Esophagus squamous epithelium (tissue), 5 donors: ENCODE measurements at places on chromosomes 7 and 10. TPM values are rescaled to one million over a fixed set of nuclear protein-coding genes. Genes with fewer than 3 reads are reported as not detected.

- DNase-seq = no peak
Observed at GRCh38 chr7:30791114-30791513, 19.9 kb downstream of the MINDY4 start.

- DNase-seq = no peak
Observed at GRCh38 chr7:30707391-30708357, 25.4 kb upstream of the CRHR2 start.

DNA sequence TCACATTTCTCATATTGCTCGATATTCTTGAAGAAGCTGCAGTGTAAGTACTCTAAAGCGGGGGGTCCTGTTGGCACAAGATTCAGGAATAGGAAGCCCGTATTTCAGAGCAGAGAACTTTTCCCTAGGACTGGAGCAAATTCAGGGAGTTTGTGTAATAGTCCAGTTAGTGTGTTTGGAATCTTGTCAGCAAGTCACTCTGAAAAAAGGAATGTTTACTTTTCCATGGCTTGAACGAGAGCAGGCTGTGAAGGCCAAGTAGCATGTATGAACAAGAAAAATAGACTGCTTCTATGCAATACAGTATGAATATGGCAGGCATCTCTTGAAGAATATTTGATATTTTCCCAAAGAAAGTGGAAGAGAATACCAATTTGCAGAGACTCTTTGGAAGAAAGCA is 39.8 kb downstream of the CDC123 start:
- no peak for DNase-seq

Gene PPP1R9A
- 6.3 TPM for total RNA-seq

- DNase-seq = no peak
Observed at GRCh38 chr10:70656489-70656888, 15.8 kb upstream of the ADAMTS14 start.

DNA sequence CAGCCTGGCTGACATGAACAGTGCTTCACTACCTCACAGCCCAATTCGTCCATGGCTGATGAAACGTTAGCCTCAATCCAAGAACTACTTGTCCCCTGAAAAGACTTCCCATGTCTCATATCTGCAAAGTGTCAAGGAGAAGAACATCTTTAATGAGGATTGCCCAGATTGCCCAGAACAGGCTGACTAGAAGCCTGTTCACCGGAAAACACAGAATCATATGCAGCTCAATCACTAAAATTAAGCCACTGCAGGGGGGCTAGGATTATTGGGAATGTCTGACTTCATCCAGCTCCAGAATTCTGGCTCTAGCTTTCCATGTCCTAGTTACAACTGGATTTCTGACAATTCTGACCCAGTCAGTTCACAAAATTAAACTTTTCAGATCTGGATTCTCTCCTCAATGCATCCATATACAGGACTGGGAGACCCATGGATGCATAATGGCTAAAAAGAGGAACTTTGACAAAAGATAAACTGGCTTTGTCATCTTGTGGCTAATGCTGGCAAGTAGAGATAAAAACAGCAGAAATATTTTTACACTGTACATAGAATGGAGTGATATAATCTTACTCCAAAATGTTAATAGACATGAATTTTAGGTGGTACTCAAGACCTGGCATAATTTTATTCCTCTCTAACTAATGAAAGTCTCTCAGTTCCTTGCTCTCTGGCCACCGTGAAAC is 467.0 kb upstream of the POT1 start:
- no peak for DNase-seq

DNA sequence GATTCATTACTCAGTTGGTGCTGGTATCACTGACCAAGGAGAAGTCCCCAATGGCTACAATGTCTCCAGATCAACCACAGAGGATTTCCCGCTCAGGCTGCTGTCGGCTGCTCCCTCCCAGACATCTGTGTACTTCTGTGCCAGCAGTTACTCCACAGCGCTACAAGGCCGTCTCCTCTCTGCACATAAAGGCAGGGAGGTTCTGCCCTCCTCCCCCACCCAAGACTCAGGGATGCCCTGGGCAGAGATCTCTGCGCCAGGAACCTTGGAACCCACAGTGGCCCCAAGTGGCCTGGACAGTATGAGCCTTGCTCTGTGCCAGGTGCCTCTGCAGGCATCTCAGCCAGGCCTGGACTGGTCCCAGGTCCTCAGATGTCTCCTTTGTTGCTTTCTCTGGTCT is 193.4 kb upstream of the PRSS58 start:
- DNase-seq = no peak

Gene TEX36
- total RNA-seq = not detected

DNA sequence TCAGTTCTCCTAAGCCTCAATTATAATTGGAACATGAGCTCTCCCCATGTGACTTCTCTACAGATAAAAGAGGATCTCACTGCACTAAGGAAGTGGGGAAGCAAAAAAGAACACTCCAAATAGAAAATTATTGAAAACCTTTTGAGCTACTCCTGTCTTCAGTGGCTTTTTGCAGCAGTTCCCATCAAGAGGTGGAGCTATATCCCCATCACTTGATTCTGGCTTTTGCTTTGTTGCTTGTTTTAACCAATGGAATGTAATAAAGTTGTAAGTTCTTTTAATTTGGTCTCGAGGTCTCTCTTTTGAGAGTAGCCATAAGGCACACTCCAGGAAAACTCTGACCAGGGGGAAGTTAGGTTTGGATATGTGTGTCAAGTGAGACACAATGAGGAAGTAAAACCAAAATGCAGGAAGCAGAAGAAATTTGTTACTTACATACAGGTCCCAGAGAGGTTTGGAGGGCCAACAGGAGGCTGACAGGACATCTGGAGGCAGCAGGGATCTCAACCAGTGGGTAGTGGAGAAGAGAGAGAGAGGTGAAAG is 569.4 kb downstream of the HTR7 start:
- no peak for DNase-seq

- DNase-seq = no peak
Observed at GRCh38 chr7:46544396-46545008, 623.4 kb upstream of the IGFBP3 start.

Gene ITPRID1
- total RNA-seq = not detected

Gene NODAL
- not detected for total RNA-seq

DNA sequence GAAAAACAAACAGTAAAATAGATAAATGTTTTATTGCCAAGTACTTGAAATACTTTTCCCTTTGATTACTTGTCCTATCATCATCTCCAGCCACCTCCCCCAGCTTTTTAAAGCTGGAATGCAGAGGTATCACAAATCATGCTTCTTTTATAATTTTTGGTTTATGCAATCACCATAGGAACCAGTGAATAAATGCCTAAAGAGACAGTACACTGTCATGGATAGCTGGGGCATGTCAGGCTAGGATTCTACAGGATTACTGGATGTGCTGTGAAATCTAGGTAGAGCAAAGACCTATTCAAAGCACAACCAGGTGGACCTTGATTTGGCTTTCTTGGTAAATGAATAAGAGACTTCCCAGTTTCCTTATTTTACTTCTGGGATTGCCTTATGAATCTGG is 158.6 kb downstream of the ELAPOR2 start:
- DNase-seq = no peak

DNA sequence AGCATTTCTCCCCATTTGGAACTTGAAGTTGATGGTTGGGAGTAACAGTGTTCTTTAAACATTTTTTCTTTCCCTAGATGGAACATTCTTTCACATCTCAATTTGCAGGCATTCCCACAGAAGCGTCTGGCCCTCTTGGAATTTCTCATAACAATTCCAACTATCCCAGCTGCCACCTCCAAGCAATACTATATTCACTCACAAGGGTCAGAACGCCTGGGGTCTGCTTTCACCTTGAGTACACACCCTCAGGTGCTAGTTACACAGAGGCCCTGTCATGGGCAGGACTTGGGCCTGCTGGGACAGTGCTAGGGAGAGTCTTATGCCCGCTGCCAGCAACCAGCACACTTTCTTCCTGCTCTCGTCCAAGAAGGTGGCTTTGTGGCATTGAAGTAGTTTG is 136.5 kb downstream of the JCAD start:
- no peak for DNase-seq

Gene ANXA7
- total RNA-seq = 113 TPM

DNA sequence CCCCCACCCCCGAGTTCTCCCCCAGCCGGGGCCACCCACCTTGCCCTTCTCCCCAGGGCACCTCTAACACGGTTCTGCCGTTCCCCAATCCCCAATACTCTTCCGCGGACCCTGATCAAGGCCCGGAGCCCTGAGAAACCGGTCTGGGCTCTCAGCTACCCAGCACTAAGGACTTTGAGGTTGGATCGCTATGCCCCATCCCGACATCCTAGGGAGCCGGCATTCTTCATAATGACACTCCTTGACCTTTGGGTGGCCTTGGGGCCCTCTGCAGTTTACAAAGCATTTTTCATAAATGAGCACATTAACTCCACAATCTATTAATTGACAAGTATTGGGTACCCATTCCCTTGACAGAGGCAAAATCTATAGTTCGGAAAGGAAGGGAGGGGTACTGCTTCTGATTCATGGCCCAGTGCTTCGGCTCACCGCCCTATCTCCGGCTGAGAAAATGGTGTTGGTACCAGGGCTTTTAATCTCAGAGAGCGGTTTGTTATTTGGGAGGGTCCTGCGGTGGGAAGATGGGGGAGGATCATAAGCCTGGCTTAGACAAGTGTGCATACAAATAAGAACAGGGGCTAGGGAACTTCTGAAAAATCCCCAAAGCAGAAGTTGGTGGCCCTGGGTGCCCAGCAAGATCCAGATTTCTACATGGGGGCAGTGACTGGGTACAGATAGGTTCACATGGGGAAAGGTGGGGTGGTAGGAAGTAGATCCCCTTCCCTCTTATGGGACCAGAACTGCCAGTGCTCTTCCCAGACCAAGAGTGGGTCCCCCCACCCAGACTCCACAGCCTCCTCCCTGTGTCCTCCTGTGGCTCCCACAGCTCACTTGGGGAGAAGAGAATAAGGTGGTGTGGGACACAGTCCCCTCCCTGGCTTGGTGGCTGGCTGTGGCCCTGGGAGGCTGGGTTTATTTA is 3.2 kb downstream of the IMPDH1 start:
- no peak for DNase-seq

- no peak for DNase-seq
Observed at GRCh38 chr7:120743128-120743527, 114.8 kb downstream of the TSPAN12 start.

Gene PKD2L1
- total RNA-seq = not detected

Gene NRCAM
- 6.3 TPM for total RNA-seq

DNA sequence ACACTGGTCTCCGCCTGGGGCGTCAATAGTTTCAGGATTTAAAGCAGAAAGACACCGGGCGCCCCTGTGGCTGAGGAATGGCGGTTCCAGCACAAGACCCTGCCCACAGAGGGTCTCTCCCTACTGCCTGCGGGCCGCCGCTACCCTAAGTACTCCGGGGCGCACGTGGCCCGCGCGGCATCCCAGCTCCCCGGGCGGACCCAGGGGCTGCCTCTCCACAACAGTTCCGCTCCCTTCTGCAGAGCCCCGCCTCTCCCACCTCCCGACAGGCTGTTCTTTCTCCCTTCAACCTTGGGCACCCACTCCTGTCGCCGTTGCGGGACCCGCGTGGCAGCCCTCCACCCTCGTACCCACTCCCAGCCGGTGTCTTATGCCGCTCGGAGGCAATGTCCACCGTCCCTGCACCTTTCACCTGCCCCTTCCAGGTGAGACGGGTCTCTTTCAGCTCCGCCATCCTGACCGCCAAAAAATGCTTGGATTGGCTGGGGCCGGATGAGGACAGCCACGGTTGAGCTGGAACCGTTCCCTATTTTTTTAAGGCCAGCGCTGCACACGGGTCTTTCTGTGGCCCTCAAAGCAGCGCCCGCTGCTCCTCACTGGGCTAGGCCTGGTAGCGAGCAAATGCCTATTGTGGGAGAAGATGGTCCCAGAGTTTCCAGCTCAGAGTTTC is 1.6 kb upstream of the NKX2-3 start:
- no peak for DNase-seq

Gene SDK1
- 9.3 TPM for total RNA-seq

DNA sequence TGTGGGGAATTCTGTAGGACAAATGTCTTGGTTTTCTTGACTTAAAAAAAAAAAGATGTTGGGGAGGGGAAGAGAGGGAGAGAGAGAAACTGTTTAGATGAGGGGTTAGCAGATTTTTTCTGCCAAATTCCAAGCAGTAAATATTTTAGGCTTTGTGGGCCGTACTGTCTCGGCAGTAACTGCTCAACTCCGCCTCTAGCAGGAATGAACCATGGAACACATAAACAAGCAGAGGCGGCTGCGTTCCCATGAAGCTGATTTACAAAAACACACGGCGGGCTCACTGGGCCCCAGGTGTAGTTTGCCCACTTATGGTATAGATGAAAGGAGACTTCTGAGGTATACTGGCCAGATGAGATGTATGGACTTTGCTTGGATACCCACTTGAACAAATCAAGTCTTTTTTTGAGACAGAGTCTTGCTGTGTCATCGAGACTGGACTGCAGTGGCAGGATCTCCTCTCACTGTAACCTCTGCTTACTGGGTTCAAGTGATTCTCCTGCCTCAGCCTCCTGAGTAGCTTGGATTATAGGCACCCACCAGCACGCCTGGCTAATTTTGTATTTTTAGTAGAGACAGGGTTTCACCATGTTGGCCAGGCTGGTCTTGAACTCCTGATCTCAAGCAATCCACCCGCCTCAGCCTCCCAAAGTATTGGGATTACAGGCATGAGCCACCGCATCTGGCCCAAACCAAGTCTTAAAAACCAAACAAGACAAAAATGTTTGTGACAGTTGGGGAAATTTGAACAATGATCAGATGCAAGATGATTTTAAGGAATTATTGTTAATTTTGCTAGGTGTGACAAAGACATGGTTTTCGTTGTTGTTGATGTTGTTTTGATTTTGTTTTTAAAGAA is 9.7 kb upstream of the ADAMTS14 start:
- DNase-seq = no peak

DNA sequence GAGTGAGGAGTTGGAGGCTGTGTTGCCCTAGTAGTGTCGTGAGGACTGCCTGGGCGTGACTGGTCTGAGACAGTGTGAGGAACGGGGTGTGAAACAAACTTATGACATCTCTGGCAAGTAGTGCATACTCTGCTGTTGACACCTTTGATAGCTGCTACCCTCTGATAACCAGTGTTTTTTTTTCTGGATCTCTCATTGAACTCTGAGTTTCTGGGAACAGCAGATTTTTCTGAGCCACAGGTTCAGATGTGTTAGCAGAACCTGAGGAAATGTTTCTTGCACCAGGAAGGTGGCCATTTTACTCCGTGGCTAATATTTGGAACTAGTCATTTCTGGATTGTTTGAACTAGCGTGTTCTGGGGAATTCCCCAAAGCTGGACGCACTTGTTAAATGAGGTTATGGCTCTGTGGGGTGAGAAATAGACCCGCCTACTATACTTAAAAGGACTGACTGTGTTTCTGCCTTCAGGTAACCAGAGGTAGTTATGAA is 52.9 kb downstream of the AUTS2 start:
- DNase-seq = no peak

DNA sequence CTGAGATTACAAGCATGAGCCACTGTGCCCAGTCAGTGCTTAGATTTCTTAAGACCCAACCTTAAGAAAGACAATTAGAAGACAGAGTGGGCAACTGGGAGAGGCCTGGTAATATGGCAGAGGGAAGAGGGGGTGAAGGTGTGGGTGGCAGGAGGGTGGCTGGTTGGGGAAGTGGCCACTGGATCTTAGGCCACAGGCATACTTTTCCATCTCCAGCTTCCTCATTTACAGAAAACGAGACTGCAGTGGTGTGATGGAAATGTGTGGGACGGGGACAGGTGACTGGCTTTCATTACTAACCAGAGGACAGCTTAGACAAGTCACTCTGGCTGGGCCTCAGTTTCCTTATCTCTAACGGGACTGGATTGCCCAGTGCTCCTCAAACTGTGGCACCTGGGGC is 1.0 kb upstream of the FFAR4 start:
- no peak for DNase-seq

Gene PCLO
- 4.8 TPM for total RNA-seq
